ENCODE measurements at places on chromosomes 2 and 18.

GRCh38 chr2:953975-954686, 3.5 kb downstream of the SNTG2 start:
- no peak for DNase-seq

GRCh38 chr2:110854355-110855081, 122.1 kb downstream of the ACOXL start:
- DNase-seq: no peak

- no peak for DNase-seq
These were observed 380.1 kb downstream of the SOX11 start for GRCh38 chr2:6072276-6072675.

GRCh38 chr2:182744490-182744889, 28.4 kb downstream of the DNAJC10 start:
- DNase-seq: no peak

GRCh38 chr2:228056293-228057097, 125.0 kb downstream of the SPHKAP start:
- DNase-seq: no peak

GRCh38 chr2:71240794-71241193, 13.9 kb upstream of the PAIP2B start:
- no peak for DNase-seq

DNA sequence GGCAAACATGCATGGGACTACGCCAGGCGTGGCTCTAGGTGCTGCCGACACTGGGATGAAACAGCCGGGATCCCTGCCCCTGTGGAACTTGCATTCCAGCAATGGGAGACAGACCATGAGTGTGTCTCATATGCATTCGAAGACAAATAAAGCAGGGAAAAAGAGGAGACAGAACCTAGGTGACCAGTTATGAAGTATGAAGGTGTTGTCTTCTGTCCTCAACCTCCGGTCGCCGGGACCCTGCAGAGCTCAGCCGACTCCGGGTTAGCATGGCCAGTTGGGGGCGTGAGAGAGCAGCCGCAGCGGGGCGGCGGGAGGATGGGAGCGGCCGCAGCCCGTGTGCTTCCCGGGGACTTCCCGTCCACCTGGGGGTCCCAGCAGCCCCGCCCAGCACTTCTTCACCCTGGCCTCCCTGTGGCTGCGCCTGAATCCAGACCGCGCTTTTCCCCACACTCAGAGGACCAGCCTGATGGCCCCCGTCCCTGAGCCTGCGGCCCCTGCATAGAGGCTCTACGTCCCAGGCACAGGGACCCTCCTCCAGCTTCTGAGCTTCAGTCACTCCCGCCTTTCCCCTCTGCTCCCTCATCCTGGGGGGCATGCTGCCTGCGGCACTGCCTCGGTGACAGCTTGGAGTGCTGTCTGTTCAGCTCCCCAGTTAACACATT, 11.4 kb downstream of the ID2 start:
- no peak for DNase-seq

DNA sequence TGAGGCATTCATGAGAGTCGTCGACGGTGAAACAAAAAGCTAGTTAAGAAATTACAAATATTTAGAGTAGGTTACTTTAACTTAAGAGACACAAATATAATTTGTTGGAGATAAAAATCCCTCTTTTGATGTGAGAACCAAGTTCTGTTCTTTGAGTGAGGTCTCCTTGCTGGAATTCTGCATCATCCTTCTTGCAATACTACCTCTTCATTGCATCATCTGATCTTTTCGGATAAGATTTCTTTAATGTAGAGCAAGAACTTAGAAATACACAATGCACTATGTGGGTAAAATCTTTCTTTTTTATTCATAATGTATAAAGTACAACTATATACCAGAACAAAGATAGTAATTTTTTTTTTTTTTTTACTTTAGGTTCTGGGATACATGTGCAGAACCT, 118.4 kb downstream of the ARL4C start:
- no peak for DNase-seq

DNA sequence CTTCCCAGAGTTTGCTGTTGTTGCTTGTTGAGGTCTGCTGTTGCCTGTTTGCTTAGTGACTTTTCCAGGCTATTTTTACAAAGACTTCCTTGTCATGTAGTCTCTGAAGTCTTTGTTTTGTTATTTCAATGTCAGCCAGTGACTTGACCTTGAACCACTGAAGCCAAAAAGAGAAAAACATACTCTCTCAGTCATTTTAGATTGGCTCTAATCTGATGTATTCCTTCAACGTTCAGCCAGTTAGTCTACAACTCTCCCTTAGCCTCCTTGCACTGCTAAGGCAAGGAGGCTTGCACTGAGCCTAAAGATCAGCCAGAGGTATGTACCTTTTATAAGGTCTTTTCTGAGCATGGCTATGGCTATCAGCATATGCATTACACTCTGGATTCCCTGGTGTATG, 27.9 kb downstream of the KIAA1328 start:
- no peak for DNase-seq

GRCh38 chr2:24707143-24707542, 86.0 kb downstream of the PTRHD1 start:
- DNase-seq: no peak

- DNase-seq: peak; percentile 76
These were observed at the start of gene MGAT4A for GRCh38 chr2:98731041-98731893. Gene MGAT4A, minus strand, starts transcription at chr2:98731132. Its CDS starts 4,800 bp downstream, at chr2:98726332.

DNA sequence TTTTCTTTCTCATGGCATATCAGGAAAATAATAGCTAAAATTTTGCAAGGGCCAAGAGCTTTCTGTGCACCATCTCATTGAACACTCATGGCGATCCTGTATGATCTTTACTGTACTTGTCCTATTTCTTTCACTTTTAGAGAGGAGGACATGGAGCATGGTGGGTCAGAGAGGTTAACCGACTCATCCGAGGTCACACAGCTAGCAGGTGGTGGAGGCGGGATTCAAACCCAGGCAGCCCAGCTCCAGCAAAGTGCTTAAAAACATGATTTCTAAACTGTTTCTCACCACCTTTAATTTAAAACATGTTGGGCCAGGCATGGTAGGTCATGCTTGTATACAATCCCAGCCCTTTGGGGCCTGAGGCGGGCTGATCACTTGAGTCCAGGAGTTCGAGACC, 6.4 kb downstream of the NGEF start:
- no peak for DNase-seq

GRCh38 chr2:70986499-70987189, 8.0 kb downstream of the TEX261 start:
- DNase-seq: no peak

DNA sequence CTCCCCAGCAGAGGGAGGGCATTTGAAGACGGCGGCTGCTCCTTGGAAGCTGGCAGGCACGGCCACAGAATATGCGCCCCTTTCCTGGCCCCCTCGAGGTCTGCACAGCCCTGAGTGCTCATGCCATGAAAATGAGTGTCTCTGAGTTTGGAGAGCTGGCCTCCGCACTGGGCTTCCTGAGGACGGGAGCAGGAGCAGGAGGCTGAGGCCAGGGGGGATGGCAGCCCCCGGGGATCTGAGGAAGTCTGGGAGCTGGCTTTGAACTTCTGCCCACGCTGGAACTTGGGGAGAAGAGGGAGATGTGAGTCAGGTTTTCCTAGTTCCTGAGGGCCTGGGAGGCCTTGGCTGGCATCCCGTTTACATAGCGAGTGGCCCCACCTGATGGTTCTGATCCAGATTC, 47.0 kb downstream of the RRM2 start:
- no peak for DNase-seq

DNA sequence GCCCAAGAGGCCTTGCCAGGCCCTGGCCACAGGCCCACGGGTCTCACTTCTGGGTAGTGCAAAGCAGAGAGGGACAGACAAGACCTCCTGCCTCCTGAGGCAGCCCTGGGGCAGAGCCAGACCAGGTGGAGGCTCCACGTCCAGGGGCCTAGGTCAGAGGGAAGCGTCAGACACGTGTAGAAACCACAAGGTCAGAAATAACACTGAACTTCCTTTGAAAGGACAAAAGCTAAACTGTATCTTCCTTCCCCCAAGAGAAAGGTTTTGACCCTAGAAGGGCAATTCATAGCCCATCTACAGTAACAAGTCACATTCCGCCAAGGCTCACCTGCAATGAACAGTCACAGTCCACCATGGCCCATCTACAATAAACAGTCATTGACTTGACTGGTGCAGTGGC, 17.9 kb downstream of the SDC1 start:
- no peak for DNase-seq

DNA sequence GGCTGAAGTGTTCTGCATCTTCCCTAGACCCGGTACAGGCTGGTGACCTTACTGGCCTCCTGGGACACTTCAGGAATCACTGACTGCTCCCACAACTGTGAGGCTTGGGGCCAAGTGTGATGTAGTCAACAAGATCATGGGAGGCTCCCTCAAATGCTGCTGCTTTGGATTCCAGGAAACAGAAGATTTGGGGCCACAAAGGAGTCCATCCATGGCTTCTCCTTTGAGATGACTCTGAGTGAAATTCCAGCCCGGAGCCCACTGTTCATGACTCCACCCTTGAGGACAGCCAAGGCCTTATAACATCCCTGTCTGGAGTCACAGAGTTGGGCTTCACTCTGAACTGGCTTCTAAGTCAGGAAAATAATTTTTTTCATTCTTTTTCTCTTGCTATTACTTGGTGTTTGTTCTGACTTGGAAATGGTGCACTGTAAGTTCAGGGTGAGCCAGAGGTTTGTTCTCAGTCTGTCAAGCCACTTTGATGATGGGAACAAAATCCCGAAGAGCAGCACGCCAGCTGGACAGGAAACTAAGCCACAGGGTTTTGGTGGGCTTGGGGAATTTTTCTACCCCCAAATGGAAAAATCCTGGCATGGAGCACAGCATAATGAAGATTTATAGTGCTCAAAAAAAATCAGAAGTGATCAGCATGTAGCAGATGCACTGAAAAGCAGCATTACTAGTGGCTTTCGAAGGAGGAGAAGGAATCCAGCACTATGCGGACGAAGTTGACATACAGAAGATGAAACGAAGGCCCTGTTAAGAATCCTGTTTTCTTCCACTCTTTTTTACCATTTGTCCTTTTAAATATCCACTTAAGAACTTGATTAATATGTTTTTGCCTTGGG, 98.1 kb upstream of the ZFP36L2 start:
- DNase-seq: no peak

GRCh38 chr18:68733707-68734106, 18.8 kb upstream of the TMX3 start:
- DNase-seq: no peak

DNA sequence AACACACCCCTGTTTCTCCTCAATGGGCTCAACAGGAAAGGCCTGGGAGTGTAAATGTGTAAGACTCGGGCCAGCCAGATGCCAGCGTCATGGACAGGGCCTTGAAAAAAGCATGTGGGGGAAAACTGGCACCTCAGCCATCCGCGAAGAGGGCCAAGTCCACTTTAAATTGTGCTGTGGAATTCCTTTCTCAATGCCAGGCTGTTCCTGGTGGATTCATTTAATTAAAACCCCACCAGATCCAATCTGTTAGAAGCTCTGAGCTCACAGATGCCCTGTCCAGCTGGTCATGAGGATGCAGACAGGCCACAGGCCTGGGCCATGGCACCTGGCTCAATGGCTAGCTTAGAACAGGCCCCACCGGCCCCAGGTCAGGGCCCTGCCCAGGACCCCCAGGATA, 24.8 kb downstream of the KCNK3 start:
- no peak for DNase-seq

GRCh38 chr2:72145289-72145657, 2.4 kb downstream of the CYP26B1 start:
- DNase-seq: no peak
